ENCODE measurements at places on chromosomes 3 and 15.

DNA sequence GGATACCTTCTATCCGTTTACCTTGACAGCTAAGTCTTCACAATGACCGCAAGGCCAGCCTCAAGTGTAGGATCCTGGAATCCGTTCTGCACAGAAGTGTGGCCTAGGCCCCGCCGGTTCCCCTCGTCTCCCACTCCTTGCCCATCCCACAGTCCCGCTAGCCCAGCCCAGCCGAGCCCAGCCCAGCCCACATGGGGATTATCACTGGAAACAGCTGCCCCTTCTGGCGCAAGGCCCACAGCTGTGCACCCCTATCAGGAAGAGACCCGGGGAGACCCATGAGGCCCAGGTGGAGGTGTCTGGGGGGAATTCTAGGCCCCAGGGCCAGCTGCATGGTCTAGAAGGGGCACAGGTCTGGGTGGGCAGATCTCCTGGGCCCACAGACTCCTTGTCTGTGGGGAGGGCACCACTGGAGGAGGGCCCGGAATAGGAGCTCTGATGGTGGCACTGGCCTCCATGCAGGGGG lies 27.9 kb upstream of the KLF13 start:
- DNase-seq, result no peak

DNA sequence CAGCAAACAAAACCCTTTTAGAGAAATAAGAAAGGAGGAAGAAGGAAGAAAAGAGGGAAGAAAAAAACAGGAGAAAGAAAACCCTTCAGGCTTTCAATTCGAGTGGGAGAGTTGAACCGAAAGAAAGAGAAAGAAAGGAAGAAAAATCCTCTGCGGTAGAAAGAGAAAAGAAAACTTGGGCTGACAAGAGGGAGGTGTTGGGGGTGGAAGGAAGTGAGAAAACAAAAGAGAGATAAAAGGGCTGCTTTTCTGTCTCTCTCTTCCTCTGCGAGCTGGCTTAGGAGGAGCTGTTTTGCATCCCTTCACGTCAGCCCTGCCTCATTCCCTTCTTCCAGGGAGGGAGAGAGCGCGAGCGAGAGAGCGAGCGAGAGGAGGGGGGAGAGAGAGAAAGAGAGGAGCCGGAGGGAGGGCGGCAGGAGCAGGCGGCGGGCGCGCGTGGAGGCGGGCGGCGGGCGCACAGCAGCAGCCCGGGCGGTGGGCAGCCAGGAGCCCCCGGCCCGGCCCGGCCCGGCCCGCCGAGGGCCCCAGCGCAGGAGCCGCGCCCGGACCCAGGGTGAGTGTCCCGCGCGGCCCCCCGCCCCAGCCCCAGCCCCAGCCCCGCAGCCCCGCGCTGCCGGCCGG lies at the start of gene ZNF710:
Gene ZNF710, plus strand, starts transcription at position 263 of the 621 bp plus-strand sequence. CDS start 65,814 bp downstream, outside the sequence.
- DNase-seq, result peak; percentile 33

DNA sequence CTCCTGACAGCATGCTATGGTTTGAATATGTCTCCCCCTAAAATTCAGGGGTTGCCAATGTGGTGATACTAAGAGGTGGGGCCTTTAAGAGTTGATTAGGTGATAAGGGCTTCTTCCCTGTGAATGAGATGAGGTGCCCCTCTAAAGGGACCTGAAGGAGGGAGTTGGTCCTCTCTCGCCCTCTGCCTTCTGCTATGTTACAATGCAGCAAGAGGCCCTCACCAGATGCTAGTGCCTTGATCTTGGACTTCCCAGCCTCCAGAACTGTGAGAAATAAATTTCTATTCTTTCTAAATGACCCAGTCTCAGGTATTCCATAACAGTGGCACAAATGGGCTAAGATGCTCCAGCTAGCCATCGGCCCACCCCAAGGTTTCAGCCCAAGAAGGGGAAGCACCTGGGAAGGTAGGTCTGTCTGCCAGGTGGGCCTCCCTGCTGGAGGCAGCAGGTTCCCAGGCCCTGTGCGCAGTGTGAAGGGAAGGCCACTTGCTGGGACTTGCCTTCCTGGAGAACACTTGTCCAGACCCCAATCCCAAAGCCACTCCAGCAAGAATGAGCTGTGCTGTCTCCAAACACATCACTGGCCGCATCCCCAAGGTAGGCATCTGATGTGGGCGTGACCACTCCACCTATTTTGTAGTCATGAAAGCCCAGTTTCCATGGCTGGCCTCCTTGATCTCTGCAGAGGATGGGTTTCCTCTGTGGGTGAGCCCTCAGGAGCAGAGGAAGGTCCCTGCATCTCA lies 9.0 kb downstream of the TGM4 start:
- DNase-seq, result no peak

DNA sequence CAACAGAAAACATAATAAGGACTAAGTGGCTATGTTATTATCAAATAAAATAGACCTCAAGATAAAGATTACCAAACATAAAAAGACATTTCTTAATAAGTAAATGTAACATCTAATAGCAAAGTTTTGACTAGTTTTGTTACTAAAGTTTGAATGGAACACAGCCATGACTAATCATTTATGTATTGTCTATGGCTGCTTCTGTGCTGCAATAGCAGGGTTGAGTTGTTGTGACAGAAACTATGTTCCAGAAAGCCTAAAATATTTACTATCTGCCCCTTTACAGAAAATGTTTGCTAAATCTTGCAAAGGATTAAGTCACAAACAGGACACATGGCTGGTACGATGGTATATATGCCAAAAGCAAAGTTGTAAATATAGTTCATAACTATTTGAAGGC lies 37.9 kb upstream of the MYH15 start:
- no peak for DNase-seq

GRCh38 chr3:50419595-50420370 lies 60.5 kb upstream of the TMEM115 start:
- no peak for DNase-seq

DNA sequence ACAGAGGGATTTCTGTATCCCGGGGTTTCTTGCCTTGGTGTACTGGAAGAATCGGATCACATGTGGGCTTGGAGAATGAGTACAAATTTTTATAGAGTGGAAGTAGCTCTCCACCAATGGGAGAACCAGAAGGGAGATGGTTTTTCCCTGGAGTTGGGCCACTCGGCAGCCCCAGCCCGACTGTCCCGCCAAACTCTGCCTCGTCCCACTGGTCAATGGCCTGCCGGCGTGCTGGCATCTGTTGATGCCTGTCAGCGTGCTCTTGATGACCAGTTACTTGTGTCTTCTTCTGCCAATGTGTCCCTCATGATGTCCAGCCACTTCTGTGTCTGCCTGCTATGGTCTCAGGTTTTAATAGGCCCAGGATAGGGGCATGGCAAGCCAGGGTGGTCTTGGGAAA lies 100.5 kb downstream of the CFAP44 start:
- DNase-seq, result no peak

- no peak for DNase-seq
Measured at GRCh38 chr15:78056714-78057269, 20.7 kb downstream of the TBC1D2B start.

DNA sequence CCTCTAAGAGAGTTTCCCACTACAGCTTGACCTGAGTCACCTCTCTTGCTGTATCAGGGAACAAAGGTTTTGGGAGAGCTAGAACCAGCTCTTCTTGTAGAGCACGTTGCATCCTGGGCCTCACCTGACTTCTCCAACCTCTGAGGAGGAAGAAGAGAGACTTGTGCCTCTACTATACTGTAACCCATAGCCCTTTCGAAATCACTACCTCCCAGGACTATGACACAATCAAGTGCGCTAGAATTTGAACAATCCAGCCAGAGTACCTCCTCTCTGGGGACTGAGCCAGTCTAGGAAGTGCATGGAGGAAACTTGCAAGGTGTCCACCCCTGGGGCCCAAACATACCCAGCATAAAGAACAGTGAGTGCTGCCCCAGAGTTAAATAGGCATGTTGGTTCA lies 192.8 kb upstream of the BHLHE40 start:
- DNase-seq, result no peak

All from activated naive CD4-positive, alpha-beta T cell treated with anti-CD3 and anti-CD28 coated beads, Interleukin-2, amount 50 U/mL, for 16 hours (primary cell).